Epithelial cell of alveolus of lung (primary cell): ENCODE measurements at places on chromosomes 12 and 14. TPM values are rescaled to one million over a fixed set of nuclear protein-coding genes. Genes with fewer than 3 reads are reported as not detected.

The SLC25A21 gene
- 1.0 TPM in 1 of 2 replicates, not detected in the other for total RNA-seq

The CISTR gene
- total RNA-seq = not detected in 2 replicates

The IFI27 gene
- total RNA-seq = 37.6 TPM in 1 of 2 replicates, not detected in the other

The IL23A gene
- total RNA-seq = 0.13 and 0.56 TPM in 2 replicates

The FBXL14 gene
- total RNA-seq = 9.2 and 14.9 TPM in 2 replicates

The CHST11 gene
- total RNA-seq = 3.4 and 19.5 TPM in 2 replicates

The ABCC9 gene
- 1.5 and 1.6 TPM in 2 replicates for total RNA-seq

The KTN1 gene
- 45.0 and 63.4 TPM in 2 replicates for total RNA-seq

The IL22 gene
- total RNA-seq = not detected in 2 replicates

The KRT5 gene
- total RNA-seq = 2.0 and 4.1 TPM in 2 replicates

The GSC gene
- total RNA-seq = 0.13 TPM in 1 of 2 replicates, not detected in the other

The CRIP2 gene
- 117 and 172 TPM in 2 replicates for total RNA-seq

The RIC8B gene
- total RNA-seq = 6.7 and 20.4 TPM in 2 replicates

The PTCSC3 gene
- total RNA-seq = not detected in 2 replicates

The DPF3 gene
- 1.2 and 4.5 TPM in 2 replicates for total RNA-seq

The MSI1 gene
- total RNA-seq = 0.16 and 0.78 TPM in 2 replicates

The PAPLN gene
- 5.7 and 8.0 TPM in 2 replicates for total RNA-seq

The BIN2 gene
- not detected in 2 replicates for total RNA-seq

The GON7 gene
- 12.2 and 19.2 TPM in 2 replicates for total RNA-seq

The SALL2 gene
- 8.5 and 42.6 TPM in 2 replicates for total RNA-seq

The TMBIM4 gene
- total RNA-seq = 69.7 and 77.4 TPM in 2 replicates

The PLEKHG7 gene
- total RNA-seq = 0.13 TPM in 1 of 2 replicates, not detected in the other

The SCNN1A gene
- total RNA-seq = 1.3 and 5.2 TPM in 2 replicates

The CCND2 gene
- 66.6 and 67.9 TPM in 2 replicates for total RNA-seq

The SLC5A8 gene
- not detected in 2 replicates for total RNA-seq

The NPAS3 gene
- 0.13 and 5.6 TPM in 2 replicates for total RNA-seq

The CNTN1 gene
- 1.7 TPM in 1 of 2 replicates, not detected in the other for total RNA-seq

The MNAT1 gene
- 15.4 and 39.0 TPM in 2 replicates for total RNA-seq

The SERPINA1 gene
- total RNA-seq = 0.24 and 5.3 TPM in 2 replicates

The KRT81 gene
- total RNA-seq = 0.64 and 1.6 TPM in 2 replicates

The SCN8A gene
- total RNA-seq = 0.08 and 3.7 TPM in 2 replicates
